ENCODE measurements at places on chromosomes 12 and 14.
A peak's percentile ranks its signal among the peaks of the same experiment; 100 is the strongest.

DNA sequence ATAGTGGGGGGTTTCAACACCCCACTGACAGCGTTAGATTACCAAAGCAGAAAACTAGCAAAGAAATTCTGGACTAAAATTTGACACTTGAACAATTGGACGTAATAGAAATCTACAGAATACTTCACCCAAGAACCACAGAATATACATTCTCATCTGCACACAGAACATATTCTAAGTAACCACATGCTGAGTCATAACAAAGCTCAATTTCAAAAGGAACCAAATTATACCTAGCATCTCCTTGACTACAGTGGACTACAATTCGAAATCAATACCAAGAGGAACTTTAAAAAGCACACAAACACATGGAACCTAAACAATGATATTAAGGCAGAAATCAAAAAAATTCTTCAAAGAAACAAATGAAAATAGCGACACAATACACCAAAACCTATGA, 871.6 kb upstream of the MDGA2 start:
- no peak for DNase-seq

GRCh38 chr14:100526057-100526456, 61.2 kb downstream of the BEGAIN start:
- no peak for DNase-seq

- DNase-seq: no peak
Observed at GRCh38 chr12:114397978-114398881, 7.7 kb downstream of the TBX5 start.

DNA sequence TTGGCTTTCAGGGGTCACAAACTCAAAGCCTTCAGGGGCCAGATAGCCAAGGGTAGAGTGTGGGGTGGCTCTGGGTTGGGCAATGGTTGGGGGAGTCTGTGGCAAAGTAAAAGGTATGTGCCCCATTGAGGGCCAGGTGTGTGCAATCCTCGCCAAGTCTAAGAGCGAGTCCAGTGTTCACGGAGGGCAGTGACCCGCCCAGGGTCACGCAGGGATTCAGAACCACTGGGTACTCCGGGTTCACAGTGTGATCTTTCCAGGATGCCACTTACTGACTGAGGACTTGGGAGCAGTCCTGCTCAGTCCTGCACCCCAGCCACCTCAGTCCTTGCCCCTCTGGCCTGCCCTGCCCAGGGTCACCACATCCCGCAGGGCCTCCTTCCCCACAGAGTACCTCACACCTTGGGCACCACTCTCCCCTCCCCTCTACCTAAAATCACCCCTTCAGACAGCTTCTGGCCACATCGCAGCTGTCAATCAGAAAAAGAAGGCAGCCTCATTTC, 15.7 kb downstream of the ZDHHC22 start:
- no peak for DNase-seq

DNA sequence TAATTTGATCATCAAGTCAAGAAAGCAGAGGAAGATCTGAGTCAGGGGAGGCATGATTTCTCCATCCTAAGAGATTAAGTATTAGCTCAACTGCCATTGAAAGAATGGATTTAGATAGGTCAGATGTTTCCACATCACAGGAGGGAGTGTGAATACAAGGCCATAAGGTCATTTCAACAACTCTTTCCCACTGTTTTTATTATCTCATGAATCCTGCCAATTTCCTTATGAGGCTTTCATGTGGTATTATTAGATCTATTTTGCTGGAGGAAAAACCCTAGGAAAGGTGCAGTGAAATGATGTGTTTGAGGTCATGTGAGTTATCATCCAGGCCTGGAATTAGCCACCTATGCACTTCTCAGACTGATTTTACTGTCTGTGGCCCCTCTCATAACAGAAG, 269.0 kb downstream of the NOVA1 start:
- DNase-seq: no peak

DNA sequence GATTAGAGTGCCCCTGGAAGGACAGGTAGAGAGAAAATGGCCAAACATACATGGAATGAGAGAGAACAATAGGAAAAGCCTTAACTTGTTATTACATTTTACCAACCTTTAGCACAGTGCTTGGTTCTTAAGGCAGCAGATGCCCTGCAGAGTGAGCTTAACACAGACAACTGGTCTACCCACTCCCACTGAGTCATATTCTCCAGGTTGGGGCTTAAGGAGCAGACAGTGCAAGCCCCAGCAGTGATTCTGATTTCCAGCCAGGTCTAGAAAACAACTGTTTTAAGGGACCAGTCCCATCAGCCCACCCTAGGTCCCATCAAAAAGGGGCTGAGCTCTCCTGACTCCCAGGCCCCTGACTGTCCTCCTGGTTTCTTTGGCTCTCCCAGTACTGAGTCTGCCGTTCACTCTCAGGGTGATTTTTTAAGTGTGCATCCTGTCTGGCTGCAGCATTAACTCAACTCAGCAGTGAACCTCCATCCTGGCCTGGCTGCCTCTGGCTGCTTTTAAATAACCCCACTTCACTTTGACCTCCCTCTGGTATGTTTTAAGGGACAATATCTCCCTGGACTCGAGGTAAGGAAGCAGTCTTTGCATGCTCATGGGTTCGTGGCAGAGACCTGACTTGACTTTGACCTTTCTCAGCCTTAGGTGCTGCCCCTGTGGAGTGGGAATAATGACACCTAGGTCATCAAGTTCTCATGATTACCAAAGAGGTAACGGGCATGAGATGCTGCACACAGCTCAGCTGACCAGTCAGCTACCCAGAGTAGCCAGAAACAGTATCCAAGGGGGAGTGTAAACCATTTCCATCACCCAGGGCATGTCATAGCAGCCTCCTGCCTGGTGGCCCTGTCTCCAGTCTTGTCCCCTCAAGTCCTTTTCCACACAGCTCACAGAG, 210.7 kb upstream of the PWP1 start:
- DNase-seq: no peak

GRCh38 chr12:117494833-117495655, 133.6 kb upstream of the NOS1 start:
- no peak for DNase-seq

- DNase-seq: no peak
Observed at GRCh38 chr12:89098441-89099112, 253.7 kb downstream of the DUSP6 start.

- no peak for DNase-seq
Observed at GRCh38 chr12:23834076-23834475, 115.4 kb downstream of the SOX5 start.

GRCh38 chr12:64635356-64635998, 25.2 kb downstream of the RASSF3 start:
- DNase-seq: no peak

- peak; percentile 81 for DNase-seq
Observed at GRCh38 chr12:389142-390096, at the start of gene KDM5A. Gene KDM5A, minus strand, starts transcription at chr12:389320. Its CDS starts 229 bp downstream, at chr12:389091.

DNA sequence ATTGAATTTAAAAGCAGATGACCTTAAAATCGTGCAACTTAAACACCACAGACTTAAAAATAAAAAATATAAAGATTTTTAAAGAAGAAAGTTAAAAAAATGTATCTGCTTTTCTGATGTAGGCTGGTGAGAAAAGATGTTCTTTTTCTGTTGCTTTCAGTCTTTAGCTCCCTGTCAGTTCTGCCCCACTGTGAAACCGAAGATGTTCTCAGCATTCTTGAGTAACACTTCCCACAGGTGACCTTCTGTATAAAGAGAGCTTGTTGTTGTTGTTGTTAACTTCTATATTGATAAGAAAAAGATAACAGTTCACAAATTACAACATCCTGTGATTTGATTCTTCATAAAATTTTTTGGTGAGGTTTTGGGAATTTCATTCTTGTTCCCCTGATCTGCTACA, 377.9 kb upstream of the RGS6 start:
- DNase-seq: no peak

GRCh38 chr14:59905188-59905587, 14.8 kb upstream of the LRRC9 start:
- DNase-seq: no peak

- DNase-seq: no peak
Observed at GRCh38 chr12:60020068-60020467, 424.2 kb downstream of the SLC16A7 start.

DNA sequence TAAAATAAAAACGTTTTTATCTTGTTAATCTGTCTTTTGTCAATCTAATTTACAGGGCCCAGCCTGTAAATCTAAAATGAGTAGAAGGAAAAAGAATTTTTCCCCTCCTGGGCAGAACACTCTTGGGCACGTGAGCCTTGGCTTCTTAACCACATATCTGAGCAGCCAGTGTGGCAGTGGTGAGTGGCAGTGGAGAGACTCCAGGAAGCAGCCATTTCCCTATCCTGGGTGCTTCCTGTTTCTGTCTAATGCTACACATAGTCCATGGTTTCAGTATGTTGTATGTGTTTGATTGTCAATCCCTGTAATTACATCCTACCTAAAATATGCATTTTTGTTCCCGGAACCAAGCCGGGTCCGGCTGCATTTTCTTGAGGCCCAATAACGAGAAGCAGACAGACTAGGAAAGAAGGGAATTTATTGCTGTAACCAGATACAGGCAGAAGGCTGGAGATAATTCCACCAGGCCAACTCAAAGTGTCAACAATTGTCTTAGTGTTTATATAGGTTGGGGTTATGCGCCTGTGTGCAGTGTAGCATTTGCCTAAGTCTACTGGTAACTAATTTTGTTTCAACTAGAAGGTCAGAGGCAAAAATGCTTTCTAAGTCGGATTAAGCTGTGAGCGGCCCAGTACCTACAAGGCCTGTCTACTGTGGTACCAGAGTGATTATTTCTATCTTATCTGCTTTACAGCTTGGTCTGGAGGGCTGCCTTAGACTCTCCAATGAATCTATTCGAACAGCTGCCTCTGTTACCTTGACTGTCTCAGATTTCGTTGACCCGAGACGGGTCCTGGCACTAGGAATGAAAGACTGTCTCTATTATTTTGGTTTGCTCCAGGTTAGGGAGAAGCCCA, 82.4 kb upstream of the RESF1 start:
- DNase-seq: no peak

DNA sequence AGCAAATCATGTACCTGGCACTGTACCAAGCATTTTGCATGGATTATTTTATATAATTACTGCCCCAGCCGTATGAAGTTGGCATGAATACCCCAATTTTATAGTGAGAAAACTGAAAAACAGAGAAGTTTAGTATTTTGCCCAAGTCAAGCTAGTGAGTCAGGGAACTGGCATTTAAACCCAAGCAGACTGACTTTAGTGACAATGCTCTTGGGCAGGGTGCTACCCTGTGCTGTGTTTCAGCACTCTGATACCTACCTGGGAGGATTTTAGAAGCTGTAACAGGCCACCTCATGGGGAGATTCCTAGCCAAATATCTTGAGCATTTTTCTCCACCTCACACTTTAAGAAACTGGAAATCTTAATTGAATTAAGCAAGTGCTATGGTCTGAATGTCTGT, 98.1 kb upstream of the MAX start:
- DNase-seq: no peak

- DNase-seq: no peak
Observed at GRCh38 chr14:96053600-96054381, 14.6 kb downstream of the C14orf132 start.

GRCh38 chr12:65956056-65956738, 131.9 kb downstream of the HMGA2 start:
- no peak for DNase-seq

- DNase-seq: no peak
Observed at GRCh38 chr14:92626041-92626440, 112.5 kb downstream of the RIN3 start.

DNA sequence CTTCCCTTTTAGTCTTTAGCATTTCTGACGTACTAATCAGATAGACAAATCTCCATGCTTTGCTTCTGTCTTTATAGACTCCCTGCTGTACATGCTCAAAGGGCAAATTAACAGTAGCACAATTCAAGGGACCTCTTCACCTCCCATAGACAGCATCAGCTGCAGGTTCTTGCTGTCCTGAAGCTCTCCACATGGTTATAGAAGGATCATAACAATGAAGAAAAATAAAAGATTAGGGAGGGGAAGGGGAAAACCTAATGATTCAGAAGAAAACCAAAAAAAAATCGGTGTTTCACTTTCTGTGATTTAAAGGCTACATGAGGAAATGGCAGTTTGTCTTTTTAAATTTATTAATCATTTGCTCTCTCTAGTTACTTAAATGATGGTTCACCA, 155.5 kb downstream of the PTCSC3 start:
- no peak for DNase-seq

DNA sequence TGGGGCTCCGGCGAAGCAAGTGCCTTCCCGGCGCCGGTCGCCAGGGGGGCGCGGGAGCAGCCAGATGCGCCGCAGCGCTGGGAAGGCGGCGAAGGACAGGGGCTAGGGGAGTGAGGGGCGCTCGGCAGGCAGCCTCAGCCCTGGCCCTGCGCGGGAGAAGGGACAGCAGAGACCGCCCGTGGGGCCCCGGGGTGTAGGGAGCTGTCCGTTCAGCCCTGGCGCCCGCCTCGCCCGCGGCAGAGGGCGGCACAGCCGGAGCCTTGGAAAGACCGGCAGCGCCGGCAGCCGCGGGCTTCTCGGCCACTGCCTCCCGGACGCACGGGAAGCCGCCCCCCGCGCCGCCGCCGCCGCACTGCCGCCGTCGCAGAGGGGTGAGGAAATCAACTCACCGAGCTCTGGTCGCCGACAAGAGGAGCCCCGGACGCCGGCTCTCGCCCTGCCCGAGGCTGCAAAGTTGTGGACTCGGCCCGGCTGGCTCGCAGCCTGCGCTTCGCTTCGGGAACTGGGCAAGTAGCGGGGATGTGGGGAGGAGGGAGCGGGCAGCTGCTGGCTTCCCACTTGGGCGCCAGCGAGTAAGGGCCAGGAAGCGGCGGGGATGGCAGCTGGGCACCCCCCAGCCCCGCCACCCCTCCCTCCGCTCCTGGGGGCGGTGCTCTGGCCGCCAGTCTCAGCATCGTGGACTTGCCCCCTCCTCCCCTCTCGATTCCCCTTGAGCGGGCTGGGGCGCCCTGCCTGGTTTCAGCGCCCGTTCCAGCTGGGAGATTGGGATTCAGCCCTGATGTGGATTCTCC, at the start of gene ZDHHC22:
TSS of gene ZDHHC22 (minus strand) at position 578 of the 791 bp plus-strand sequence. CDS start 2,053 bp downstream, outside the sequence.
- no peak for DNase-seq

- no peak for DNase-seq
Observed at GRCh38 chr12:104201238-104202001, 14.2 kb upstream of the TXNRD1 start.

DNA sequence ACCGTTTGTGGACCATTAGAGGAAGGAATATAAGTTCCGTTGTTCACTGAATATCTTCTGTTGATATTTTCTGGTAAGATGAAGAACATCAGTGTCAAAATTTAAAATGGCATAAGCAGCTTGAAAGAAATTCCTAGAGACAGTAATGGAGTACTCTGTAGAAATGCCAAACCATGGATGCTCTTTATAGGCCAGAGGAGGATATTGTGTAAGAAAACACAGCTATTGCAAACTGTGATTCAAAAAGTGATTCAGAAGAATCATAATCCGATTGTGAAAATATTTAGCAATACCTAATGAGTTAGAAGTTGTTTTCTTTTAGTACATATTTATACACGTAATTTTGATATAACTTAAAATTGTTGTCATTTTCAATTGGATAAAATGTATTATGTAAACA, 102.8 kb downstream of the SLC16A7 start:
- no peak for DNase-seq
